Inflammatory macrophage treated with lipopolysaccharide for 1 hour (primary cell): ENCODE measurements at places on chromosomes 13 and 19.

DNA sequence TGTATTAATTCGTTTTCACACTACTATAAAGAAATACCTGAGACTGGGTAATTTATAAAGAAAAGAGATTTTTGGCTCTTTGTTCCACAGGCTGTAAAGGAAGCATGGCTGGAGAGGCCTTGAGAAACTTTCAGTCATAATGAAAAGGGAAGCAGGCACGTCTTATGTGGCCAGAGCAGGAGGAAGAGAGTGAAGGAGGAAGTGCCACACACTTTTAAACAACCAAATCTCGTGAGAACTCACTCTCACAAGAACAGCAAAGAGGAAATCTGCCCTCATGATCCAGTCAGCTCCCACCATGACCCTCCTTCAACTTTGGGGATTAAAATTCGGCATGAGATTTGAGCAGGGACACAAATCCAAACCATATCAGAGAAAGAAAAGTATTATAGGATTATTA lies 1255.9 kb upstream of the MIR17HG start:
- no peak for DNase-seq

- no peak for DNase-seq
Measured at GRCh38 chr19:13074378-13074777, 28.3 kb downstream of the LYL1 start.

DNA sequence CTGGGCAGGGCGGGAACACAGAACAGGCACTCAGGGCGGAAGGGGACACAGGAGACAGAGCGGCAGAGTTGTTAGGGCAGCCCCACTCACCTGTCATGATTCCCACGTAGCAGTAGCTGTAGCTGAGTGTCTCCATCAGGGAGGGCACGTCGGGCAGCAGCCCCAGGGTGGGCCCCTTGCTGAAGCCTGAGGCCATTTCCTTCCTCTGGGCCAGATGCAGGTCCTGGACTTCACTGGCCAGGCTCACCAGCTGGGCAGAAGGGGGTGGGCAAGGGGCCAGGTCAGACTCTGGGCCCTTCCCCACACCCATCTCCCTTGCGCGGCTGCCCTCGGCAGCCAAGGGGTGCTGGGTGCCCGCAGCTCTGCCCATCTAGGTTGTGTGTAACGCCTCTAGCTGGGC lies 5.9 kb downstream of the MBOAT7 start:
- DNase-seq = no peak

- peak; percentile 93 for DNase-seq
Measured at GRCh38 chr19:42201489-42202289, 15.8 kb downstream of the DEDD2 start.

DNA sequence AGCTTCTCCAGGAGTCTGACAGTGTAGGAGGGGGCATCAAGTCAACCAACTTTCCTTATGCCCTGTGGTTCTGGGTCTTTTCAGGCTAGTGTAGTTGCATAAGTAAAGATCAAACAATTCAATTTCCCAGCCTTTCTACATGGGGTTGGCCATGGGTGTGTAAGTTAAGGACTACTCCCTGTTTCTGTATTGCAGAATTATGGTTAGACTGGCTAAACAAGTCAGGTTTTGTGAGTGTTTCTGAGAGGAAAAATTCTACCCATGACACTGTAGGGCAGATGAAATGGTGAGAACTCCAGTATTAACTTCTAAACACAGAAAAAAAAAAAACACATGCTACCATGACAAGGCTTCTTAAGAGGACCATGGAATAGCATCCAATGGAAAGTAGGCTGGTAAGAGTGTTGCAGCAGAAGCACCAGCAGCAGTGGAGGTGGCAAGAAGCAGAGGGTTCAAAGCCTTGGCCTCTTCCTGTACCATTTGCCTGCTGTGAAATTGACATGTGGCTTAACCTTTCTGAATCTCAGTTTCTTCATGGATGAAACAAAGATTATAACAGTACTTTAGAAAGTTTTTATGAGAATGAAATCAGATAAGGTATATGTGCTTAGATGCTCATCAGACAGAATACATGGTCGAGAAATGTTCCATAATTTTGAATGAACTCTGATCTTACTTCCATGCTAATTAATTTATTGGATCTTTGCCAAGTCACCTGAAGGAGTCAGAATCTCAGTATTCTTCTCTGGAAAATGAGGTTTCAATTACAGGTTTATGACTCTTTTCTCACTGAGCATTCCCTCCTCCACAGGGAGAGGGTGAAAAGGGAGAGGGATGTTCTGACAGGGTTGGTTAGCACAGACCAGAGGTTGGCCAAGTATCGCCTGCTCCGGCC lies 11.4 kb upstream of the SCEL start:
- no peak for DNase-seq

DNA sequence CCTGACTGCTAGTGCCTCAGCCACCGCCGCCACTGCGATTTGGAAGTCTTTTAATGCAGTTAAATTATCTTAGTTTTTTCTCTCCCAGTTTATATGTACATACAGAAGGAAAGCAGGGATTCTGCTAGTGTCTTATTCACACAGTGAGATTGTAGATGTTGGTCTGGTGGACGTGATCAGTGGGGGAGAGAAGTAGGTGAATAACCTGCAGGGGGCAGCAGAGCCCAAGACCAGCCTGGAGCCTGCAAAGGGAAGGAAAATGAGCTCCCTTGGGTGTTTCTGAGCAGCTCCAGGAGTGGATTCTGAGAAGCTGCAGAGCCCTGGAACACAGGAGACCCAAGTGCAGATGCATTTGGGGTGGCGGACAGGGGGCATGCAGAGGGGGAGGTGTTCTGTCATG lies 26.3 kb downstream of the ZNF844 start:
- peak; percentile 78 for DNase-seq

DNA sequence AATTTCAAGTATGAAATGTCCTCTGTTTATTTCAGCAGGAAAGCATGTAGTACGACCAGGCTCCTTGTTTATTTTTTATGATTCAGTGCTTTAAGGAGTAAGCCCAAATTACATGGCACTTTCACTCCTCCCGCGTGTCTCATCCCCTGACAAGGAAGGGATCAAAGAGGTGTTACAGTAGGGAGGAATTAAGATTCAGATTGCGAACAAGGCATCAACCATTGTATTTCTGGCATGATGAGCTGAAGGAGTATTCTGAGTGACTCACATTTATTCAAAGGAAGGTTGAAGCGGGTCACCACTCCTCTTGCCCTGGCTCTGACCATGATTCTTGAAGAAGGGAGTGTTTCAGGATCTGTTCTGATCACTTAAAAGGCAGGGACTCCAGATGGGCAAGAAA lies 46.1 kb upstream of the CNMD start:
- no peak for DNase-seq

DNA sequence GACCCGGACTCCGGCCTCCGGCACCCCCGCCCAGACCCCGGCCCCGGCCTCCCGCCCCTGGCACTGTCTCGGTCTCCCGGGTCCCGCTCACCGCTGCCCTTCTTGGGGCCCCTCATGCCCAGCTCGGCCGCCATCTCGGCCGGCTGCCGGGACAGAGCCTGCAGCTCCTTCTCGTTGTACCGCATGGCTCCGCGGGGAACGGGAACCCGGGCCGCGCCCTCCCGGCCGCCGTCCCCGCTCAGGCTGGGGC lies 140 bp downstream of the PLEKHJ1 start:
- DNase-seq = no peak

- peak; percentile 75 for DNase-seq
Measured at GRCh38 chr19:20661150-20661819, at the start of gene ZNF626. Gene ZNF626 (minus strand): TSS chr19:20661571. CDS start chr19:20661446, 125 bp downstream.

DNA sequence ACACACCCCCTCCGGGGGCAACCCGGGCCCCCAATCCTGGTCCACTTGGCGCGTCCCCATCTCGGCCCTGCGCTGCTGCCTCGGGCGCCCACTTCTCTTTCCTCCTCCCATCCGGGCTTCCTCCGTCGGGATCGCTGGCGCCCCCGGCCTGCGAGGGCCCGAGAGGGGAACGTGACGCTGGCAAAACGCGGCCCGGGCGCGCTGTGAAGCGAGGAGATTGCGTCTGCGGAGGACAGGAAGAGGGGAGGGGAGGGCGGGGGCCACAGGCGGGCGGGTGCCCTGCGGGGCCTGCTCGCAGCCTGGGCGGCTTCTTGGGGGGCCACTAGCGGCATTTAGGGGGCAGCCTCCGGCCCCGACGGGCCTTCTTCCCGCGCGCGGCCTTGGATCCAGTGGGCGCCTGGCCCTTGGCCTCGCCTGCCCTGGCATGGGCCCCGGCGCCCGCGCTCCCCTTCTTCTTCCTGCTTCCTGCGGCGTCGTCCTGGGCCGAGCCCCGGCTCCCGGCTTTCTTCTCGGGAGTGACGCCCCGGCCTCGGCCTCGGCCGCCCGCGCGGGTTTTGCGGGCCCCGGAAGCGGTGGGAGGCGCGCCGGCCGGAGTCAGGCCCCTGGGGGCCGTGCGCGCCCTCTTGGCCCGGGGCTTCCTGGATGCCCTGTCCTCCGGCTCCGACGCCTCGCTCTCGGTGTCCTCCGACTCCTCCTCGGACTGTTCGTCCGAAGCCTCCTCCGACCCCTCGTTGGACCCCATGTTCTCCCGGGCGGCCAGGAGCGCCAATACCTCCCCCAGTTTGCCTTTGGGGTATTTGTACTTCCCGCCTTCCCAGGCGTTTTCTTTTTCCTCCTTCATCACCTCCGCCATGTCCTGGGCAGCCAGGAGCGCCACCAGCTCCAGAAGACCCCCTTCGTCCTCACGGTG lies 2.2 kb downstream of the PNMA8B start:
- no peak for DNase-seq

- DNase-seq = no peak
Measured at GRCh38 chr19:41025871-41026270, 34.8 kb downstream of the CYP2B6 start.

DNA sequence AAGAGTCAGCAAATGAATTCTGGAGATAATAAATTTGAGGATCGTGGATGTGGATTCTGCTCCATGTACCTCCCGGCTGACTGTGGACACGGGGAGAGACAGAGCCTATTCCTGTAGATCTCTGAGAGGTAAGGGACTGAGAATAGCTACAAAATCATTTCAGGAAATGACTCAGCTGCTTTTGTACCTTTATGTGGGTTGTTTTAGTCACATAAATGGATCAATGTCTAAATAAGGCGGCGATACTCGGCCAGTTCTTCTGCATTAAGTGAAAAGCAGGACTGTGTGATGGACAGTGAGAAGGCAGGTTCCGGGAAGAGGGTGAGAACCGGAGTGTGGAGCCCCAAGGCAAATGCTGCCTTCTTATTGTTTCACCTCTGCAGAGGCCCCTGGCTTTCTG lies 128.1 kb downstream of the EFNB2 start:
- no peak for DNase-seq

DNA sequence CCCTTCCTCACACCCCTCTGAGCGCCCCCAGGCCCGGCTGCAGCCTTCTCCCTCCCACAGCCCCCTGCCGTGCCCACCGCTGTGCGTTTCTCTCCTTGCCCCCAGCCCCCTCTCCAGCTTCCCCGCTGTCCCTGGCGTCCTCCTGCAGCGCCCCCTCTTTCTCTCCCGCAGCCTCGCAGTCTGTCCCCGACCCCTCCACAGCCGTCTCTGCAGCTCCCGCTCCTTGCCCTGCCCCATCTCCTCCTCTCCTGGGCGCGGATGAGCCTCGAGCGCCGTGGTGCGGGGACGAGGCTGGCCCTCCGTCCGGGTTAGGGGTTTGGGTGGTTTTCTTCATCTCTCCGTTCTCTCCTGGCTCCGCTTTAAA lies 1.1 kb downstream of the KMT5C start:
- DNase-seq = peak; percentile 5

- no peak for DNase-seq
Measured at GRCh38 chr13:52165411-52165810, 6.0 kb upstream of the NEK3 start.

DNA sequence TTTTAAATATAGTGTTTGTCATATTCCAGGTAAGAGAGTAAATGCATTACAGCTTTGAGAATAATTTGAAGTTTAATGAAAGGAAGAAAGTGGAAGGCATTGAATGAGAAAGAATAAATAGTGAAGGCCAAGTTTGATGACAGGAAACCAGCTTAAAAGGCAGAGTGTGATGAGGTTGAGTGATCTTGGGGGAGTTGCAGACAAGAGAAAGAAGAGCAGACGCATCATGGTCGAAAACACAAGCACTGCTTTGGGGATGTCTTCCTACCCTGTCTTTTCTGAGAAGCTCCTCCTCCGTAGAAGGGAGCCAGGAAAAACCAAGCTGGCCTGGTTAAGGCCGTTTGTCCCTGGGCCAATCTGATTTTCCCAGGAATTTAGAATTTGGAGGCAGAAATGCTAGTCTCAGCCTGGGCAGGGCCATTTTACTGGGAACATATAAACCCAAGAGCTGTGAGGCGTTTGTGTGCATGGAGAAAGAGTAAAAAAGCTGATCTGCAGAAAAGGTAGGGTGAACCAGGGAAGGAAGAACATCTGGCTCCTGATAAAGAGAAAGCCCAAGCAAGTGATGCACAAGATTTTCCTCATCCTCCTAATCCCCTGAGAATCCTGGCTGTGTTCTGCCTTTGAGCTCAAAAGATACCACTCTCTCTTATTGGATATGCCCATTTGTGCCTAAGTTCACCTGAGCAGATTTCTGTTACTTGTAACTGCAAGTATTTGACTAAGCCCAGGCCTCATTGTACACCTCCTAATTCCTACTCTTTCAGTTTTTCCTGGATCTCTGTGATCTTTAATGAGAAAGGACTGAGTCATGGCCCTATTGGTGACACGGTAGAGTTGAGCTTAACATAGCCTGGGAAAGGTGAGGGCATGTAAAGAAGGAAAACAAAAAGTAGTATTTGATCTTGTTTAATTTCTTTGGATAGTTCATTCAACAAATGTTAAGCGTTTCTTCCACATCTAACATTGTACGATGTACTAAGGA lies 80.0 kb downstream of the WDFY2 start:
- no peak for DNase-seq
